ENCODE measurements at places on chromosomes 2 and 18.

DNA sequence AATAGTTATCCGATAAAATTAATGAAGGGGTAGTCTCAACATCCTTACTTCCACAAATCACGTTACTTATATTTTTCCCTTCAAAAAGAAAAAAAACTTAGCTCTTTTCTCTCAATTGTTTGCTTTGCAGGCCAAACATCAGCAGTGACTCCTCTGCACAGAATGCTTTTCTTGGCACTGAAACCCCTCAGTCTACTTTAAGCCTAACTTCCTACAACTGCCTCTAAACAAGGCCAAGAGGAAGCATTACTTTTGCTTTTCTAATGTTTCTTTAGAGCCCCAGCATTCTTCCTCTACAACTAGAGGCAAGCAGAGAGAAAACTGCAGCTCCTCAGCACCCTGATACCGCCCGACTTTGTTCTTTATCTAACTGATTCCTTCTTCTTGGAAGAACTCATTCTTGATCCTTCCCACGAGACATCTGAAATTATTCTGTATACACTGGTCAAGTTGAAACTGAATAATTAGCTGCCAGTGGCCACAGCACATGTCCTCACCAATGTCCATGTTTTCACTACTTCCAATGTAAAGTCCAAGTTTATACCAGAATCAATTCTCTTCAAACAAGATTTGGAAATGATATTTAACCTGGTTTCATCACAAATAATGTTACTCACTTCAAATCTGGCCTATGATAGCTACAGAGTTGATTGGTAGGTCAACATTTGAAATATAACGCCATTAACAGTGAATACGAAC lies 55.3 kb downstream of the DTNB start:
- DNase-seq = no peak

DNA sequence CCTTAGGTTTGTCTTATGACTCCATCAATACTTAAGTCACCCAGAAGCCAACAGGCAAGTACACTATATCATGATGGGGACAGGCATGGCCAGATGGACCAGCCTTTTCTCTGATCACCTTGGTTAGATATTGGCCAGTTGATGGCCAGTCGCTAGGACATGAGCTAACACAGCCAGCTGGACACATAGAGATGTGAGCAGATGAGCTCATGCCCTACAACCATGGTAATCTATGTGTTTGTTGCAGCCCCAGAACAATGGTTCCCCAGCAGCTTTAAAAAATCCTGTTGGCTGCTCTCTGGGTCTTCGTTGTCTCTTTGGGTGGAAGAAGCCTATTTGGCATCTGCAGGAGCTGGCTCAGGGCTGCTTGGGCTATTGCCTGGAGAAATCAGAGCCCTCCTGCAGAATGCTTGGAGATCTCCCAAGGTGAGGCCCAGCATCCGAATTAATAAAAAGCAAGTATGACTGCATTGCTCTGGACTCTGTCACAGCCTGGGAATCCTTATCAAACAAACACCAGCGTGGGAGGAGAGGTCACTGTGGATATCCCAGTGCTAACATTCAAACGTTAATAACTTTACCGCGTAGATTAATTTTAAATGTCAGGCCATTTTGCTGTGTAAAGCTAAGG lies 62.3 kb upstream of the KLHL29 start:
- no peak for DNase-seq

- DNase-seq = no peak
Measured at GRCh38 chr2:230942920-230943896, 18.2 kb upstream of the GPR55 start.

- no peak for DNase-seq
Measured at GRCh38 chr2:69010437-69011194, 2.4 kb upstream of the ANTXR1 start.

DNA sequence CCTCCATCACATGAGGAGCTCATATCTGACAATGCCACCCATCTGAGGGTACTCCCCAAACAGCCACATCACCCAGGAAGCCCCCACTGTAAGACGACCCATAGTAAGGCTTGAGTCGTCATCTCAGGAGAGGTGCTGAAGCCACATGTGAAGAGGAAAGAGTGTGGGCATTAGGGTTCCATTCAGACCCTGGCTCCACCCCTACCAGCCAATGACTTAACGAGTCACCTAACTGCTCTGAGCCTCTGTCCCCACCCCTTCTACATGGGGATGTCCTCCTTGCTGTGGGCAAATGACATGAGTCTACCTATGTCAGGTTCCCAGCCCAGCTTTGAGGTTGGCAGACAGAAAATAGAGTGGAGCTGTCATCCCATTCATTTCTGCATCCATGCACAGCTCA lies 46.3 kb downstream of the C1QL2 start:
- no peak for DNase-seq

- no peak for DNase-seq
Measured at GRCh38 chr2:235608200-235608887, 114.5 kb downstream of the AGAP1 start.

DNA sequence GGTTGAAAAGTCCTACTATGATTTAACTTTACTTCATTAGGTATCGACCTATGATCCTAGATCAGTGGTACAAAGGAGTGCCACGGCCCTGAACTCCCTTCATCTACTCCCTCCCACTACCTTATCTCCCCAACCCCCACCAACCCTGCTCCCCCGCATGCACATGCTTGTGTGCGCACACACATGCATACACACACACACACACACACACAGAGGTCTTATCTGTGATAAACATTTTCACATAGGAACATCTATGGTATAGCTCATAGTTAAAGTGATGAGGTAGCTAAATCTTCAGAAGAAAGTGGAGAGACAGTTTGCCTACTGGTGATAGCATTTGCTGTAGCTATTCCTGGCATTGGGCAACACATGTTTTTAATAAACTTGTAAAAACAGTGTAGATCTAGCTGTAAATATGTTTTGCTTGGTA lies 471.3 kb downstream of the ZEB2 start:
- DNase-seq = no peak

DNA sequence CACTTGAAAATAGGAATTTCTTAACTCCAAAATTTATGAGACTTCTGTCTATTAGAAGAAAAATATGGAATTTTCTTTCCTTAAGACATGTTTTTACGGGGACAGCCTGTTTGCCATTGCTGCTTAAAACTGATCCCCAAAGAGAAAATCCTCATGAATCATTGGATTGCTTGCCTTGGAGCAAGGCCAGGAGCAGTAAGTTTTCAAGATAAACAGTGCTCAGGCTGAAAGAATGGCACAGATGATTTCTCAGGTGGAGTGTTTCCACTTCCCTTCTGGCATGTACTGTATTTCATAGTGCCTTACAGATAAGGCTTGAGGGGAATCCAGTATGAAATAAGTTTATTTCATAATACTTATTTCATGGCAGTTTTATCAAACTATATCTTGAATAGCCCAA lies 74.3 kb upstream of the MMADHC start:
- no peak for DNase-seq

- DNase-seq = no peak
Measured at GRCh38 chr2:233060980-233061590, 943 bp downstream of the INPP5D start.

DNA sequence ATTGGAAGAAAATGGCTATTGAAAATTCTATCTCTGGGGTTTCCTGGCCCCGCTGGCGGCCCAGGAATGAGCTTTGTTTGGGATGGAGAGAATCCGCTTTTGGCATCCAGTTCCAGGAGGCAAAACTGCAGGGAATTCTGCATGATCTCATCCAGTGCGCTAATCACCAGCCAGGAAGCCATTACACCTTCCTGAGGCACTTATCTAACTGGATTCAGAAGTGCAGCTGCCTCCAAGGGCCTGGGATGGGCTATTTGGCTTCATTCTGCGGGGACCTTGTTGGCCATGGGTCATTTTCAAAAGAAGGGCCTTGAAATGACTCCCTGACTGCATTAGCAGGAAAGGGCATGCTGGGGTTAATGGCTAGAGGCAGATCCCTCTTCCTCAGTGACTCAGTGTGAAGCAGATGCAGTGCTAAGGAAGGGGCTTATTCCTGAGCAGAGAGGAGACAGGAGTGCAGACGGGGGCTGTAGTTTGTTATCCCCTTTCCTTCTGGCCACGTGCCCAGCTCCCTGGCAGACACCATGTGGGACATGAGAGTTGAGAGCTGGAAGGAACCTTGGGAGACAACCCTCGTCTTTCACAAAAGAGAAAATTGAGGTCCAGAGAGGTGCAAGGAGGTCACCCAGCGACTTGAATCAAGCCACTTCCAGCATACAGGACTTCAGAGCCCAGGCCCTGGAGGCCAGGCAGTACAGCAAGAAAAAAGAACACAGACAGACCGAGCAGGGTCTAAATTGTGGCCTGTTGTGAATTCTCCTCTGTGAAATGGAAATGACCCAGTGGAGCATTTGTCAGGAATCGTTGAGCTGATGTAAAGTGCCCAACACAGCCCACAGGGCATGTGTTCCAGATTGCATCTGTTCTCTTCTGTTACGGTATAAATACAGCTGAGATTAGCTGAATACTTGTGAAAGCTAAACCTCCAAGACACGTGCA lies 161.8 kb downstream of the PRKCE start:
- no peak for DNase-seq

GRCh38 chr18:35983818-35984217 lies 11.3 kb downstream of the RMP24 start:
- DNase-seq = no peak

DNA sequence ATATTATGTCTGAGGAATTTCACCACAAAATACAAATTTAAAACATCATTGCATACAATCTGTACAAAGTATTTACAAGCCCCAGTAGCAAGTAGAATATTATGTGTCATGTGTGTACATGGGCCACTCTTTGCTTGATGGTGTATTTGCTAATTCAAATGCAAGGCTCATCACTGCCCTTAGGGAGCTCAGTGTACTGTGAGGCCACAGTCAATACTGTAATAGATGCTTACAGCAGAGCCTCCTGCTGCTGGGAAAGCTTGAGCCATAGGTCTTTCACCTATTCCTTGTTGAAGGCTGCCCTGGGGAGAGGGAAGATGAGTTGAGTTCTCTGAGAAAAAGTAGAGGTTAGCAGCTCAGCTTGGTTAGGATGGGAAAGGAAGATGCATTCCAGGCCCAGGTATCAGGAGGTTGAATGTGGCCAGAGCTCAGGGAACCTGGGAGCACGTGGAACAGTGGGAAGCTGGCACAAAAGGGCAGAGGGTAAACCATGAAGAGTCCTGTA lies 189.6 kb downstream of the LRP1B start:
- DNase-seq = no peak

GRCh38 chr2:124915567-124915966 lies 890.5 kb downstream of the CNTNAP5 start:
- no peak for DNase-seq

DNA sequence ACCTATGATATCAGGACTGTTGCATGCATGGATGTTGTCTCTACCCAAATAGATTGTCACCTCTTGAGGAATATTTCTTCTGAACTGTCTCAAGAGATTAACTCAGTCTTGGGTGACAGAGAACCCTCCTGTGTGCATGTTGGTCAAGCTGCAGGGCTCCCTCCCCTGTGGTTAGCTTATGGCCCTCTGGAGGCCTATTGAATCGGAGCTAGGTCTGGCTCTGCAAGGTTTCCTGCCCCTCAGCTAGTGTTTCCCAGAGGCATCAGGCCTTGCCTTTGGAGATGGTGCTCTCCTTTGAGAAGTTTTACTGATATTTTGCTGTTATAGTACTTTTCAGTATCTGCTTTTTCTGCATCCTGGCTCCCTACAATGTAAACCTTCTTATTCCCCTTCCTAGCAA lies 769.2 kb upstream of the FAM98A start:
- no peak for DNase-seq

GRCh38 chr2:189171956-189172609 lies 7.5 kb downstream of the COL5A2 start:
- DNase-seq = no peak

DNA sequence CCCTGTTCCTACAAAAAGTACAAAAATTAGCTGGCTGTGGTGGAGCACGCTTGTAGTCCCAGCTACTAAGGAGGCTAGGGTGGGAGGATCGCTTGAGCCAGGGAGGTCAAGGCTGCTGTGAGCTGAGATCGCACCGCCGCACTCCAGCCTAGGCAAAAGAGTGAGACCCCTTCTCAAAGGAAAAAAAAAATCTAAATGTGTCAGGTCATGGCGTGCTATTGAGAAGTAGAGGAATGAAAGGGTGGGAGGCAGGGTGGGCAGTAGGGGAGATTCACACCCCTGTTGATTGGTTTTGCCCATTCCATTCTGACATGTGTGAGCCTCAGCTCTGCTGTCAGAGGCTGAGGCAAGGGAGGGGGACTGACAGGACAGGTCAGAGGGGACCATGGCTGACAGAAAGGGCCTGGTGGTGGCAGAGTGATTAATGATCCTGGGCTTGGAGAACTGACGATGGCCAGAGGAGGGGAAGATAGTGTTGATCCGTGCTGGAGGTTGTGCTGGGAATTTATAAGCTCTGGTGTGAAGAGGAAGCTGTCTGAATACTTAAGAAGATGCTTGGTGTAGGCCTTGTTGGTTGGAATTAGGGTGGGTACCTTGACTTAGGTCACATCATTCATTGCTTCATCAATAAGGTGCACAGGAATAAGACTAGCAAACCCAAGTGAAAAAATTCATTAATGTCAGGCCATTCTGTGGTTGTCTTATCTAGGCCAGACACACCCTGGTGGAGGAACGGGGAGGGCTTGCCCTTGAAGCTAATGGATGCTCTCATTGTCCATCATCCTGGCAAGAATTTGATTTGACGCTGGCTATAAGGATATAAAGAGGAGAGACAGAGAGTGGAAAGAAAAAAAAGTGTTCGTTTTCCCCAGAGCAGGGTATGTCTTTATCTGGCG lies 19.1 kb upstream of the SMARCAL1 start:
- DNase-seq = no peak

DNA sequence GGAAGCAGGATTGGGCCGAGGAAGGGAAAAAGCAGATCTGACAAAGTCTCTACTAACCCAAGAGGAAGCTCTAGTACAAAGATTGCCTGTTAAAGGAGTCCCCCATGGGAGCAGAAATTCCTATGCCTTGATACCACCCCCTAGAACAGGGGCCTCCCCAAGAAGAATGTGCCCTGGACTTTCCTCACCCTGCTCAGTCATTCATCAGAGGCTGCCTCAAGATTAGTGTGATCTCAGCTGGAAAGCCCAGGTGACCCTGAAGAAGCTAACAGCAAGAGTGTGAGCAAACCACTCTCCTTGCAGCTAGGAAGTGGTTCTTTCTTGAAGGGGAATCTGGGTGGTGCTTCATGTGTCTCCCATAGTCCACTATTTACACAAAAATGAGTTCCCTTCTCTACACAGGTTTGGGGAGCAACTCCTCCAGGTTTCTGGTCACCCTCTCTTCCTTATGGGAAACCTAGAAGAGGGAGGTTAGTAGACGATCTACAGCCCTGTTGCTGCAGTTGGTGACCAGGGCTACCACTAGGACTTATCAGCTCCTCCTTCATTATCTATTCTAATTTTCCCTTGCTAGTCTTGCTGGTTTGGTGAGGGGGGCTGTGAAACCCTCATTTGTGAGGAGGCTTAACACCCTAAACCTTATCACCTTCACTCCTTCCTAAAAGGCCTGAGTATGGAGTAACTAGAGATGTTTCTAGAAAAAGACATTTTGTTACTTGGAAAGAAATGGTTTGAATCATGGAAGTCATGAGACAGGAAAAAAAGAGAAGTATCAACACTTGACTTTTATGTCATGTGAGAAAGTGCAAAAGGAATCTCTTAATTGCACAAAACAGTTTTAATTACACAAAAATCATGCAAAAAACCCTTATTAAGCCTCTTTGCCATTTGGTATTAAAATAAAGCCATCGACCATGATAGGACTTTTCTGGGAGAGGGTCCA lies 2.9 kb upstream of the WDR7 start:
- DNase-seq = no peak

- no peak for DNase-seq
Measured at GRCh38 chr18:40930211-40930882, 1024.7 kb upstream of the PIK3C3 start.

Data from stimulated activated CD4-positive, alpha-beta T cell treated with anti-CD3 and anti-CD28 coated beads, Interleukin-1b, Interleukin-23, amount 100 ng/mL, for 1 hour (primary cell).